ENCODE measurements at places on chromosomes 4 and X. TPM values are rescaled to one million over a fixed set of nuclear protein-coding genes. Genes with fewer than 3 reads are reported as not detected.
A peak's percentile ranks its signal among the peaks of the same experiment; 100 is the strongest.

- no peak for DNase-seq
Measured at GRCh38 chr4:169295822-169296221, 25.1 kb upstream of the SH3RF1 start.

The STPG2 gene
- 0.74 TPM for total RNA-seq

DNA sequence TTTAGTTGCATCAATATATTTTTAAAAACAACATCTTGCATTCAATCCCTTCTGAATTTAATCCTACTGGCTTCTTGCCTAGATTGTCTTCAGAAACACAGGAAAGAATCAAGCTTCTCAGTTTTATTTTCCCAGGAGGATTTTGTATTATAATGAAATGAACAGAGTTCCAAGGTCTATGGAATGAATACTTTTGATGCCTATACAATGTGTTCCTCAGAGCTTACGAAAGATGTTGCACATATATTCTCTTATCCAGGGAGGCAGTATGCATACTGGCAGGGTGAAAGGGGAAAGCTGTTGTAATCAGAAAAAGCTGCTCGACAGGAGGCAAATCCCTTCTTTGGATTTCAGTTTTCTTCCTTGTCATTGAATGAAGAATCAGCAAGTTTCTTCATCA, 8.8 kb downstream of the TMPRSS11D start:
- no peak for DNase-seq

The TGIF2LX gene
- total RNA-seq = not detected

DNA sequence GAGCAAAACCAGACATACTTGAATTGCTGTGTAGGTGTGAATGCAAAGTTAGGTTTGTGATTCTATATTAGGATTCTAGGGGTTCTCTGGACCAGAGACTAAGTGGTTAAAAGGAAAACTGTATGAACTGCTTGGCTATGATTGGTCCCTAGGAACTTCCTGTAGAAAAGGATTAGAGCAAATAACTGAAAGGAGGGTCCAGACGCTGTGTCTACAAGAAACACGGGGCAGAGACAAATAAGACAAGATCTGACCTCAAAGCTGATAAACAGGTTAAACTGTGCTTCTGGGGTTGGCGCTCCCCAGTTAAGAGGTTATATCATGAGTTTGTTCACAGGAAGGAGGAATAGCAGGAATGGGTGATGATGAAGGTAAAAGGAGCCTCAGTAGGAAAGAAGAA, 183.6 kb downstream of the MGST2 start:
- no peak for DNase-seq

The LUZP4 gene
- total RNA-seq = not detected

- no peak for DNase-seq
Measured at GRCh38 chr4:41132055-41132683, 82.2 kb downstream of the APBB2 start.

- DNase-seq = peak; percentile 7
Measured at GRCh38 chrX:93875621-93876282, 201.7 kb downstream of the FAM133A start.

DNA sequence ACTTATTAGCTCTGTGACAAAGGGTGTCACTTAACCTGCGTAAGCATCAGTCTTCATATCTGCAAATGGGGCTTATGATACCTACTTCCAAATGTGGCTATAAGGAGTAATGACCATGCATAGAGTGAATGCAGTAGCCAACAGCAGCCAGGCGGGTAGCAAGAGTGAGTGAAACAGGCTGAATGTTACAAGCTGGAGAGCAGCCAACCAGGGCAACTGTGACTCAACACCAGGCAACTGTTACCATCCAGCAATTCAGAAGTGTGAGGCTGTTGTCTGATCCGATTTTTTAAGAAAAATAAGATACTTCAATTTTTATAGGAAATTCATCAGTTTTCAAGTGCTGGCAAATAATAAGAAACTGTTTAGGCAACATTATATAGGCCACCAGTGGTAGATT, 270.2 kb upstream of the TAPT1 start:
- no peak for DNase-seq

GRCh38 chrX:77118686-77119085, 328.5 kb upstream of the FGF16 start:
- DNase-seq = no peak

The NR0B1 gene
- total RNA-seq = not detected

- DNase-seq = peak; percentile 51
Measured at GRCh38 chrX:19799319-19800182, 87.8 kb downstream of the SH3KBP1 start.

GRCh38 chrX:112120721-112121120, 38.1 kb upstream of the TRPC5 start:
- DNase-seq = no peak

GRCh38 chrX:133559909-133560308, 144.6 kb upstream of the GPC4 start:
- no peak for DNase-seq

GRCh38 chrX:30521440-30522182, 56.0 kb downstream of the TASL start:
- DNase-seq = no peak

The ARX gene
- not detected for total RNA-seq

GRCh38 chr4:78624048-78624447, 72.5 kb downstream of the ANXA3 start:
- no peak for DNase-seq

GRCh38 chr4:67911141-67911540, 27.3 kb upstream of the TMPRSS11D start:
- DNase-seq = no peak

GRCh38 chr4:84574069-84574720, 8.7 kb upstream of the CDS1 start:
- no peak for DNase-seq

- DNase-seq = no peak
Measured at GRCh38 chr4:172980219-172980618, 188.4 kb upstream of the GALNT7 start.

GRCh38 chr4:22129454-22130029, 181.0 kb upstream of the KCNIP4 start:
- no peak for DNase-seq

DNA sequence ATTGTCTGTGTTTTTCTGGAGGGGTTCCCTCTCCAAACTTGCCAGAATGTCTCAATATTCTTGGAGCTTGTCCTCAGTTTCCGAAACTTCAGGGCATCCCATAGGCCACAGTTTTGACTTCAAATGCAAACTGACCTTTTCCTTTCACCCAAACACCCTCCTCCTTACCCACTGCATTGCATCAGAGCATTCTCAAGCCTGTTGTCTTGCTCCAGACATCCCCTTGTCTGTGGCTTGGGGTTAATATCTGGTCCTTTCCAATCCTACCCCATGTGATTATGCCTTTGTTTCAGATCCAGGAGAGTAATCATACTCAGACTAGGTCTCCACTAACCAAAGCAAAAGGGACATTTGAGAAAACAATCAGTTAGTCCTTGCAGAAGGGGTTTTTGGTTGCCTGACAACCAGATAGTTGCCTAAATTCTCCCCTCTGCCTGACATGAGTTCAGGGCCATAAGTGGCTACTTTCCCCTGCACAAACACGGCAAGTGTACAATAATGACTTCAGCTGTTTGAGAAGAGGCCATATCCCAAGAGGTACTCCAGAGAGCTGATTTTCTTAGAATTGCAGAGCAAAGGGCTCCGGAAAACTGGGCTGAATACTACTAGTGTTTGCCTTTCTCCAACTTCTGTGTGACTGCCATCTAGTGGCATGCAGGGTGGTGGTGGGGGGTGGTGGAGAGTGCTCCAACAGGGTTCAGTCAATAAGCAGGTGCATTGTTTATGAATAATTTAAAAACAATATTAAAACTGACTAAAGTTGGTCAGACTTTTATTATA, 130.2 kb downstream of the CHRDL1 start:
- no peak for DNase-seq

GRCh38 chr4:120858776-120859175, 63.8 kb downstream of the PRDM5 start:
- no peak for DNase-seq

The SNCA gene
- total RNA-seq = 6.0 TPM

GRCh38 chr4:153622778-153623240, 61.3 kb upstream of the TLR2 start:
- DNase-seq = no peak

DNA sequence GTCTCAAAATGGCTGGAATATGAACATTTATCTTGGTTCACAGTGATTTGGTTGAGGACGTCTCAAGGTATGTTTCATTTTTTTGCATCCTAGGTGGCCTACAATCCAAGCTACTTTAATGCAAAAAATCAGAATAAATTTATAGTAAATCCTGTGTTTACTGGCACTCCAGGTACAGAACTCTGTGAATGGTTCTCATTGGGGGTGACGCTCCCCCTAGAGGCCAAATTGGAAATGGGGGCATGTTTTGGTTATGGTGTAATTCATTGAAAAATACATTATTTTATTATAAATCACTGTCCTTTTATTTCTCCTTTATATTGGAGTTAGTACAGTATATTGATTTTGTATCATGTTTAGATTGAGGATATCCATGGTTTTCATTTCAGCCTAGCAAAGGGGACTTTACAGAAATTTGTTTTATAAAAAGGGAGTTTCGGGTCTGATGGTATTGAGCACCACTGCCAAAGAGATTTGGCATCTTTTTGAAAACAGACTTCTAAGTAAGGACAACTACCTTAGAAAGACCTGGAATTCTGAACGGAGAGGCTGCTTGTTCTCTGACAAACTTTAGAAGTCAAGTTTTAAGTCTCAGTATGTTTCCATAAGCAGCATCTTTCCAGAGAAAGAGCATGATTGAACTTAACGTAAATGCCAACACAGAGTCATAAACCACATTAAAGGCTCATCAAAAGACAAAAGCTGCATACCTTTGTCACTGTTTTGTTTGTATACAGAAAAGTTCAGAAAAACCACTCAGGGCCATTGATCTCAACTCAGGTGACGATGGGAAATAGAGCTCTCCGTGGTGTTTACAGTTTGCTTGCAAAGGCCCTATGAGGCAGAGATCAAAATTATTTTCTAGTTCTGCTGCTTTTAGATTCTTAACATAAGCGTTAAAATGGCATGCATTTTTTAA, 19.4 kb downstream of the MTM1 start:
- no peak for DNase-seq

DNA sequence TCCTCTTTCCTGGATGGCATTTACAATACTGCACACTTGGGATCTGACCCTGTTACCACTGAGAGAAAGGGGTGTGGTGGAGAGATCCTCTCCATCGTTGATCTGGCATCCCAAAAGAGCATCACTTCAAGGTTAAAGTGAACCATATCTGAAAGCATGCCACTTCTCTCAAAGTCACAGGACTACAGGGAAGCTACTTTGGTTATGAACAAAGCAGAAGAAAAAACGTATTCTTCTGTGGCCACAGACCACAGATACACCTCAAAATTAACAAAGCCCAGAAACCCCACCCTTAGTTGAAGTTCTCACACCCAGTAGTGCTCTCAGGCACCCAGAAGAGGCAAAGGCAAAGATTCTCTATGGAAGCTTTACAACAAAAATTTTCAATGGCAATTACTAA, 108.3 kb downstream of the JADE1 start:
- no peak for DNase-seq

The ATP1B4 gene
- 0.23 TPM for total RNA-seq

- DNase-seq = no peak
Measured at GRCh38 chrX:40179283-40179682, 81.5 kb upstream of the BCOR start.

GRCh38 chrX:32281853-32282252, 929.5 kb downstream of the DMD start:
- no peak for DNase-seq

DNA sequence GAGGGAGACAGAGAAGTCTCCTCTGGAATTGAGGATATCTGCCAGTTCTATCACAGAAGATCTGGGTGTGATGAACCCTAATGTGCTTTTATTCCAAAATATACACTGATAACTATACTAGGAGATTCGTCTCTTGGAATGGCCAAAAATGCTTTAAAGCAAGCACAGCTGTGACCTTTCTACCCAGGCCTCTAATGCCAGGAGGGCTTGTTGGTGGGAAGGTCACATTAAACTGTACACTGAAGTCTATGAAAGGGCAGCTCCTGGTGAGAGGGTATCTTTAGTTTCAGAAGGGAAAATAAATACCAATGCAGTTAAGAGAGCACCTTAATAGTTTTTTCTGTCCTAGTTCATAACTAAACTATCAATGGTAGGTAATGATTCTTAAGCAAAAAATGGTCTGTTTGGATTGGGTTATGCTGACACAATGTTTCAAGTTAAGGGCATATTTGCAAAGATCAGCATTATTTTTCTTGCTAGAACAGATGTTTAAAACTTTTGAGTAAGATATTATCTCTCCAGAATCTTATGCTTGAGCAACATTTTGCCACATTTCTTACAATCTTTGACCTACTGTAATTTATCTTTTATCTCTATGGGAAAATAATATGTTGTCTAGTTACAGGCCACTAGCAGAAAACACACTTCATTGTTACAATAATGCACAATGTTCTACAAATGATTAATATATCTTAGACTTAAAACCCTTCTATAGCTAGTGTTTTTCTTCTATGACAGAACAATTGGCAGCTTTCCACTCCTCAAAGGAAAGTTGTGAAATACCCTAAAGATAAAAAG, 59.6 kb downstream of the SEC24D start:
- DNase-seq = no peak

- DNase-seq = no peak
Measured at GRCh38 chrX:8675006-8675630, 56.8 kb downstream of the ANOS1 start.

DNA sequence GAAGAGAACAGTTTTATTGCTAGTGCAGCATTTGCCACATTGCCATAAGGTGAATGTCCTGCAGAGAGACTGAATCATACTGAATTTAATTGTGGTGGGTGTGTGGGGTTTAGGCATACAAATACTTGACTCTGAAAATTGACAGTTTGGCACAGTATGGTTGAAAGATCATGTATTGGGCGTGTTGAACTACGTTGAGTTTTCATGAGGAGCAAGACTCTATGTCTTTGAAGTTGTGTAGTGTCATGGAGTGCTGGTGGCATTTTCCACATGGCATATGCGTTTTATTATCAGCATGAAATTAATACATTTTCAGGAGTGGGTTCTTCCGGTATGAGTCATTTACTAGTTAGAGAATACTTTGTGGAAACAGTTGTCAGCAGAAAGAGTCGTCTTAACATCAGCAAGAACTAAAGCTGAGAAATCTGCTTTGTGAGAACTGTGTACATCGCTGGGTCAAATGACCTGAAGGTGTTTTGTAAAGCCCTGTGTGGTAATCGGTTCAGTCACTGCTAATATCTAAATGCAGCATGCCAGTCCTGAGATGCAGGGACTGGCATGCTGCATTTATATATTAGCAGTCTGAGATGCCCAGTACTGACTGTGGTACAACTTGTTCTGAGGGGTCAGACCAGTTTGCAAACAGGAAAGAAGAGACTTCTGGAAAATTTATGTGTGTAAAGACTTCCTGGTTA, 50.3 kb downstream of the ARHGAP10 start:
- DNase-seq = no peak

Data from right cardiac atrium (tissue), 5 donors.